ENCODE measurements at places on chromosomes 2 and 18.

GRCh38 chr2:112161431-112162145, 23.4 kb downstream of the FBLN7 start:
- DNase-seq: no peak

DNA sequence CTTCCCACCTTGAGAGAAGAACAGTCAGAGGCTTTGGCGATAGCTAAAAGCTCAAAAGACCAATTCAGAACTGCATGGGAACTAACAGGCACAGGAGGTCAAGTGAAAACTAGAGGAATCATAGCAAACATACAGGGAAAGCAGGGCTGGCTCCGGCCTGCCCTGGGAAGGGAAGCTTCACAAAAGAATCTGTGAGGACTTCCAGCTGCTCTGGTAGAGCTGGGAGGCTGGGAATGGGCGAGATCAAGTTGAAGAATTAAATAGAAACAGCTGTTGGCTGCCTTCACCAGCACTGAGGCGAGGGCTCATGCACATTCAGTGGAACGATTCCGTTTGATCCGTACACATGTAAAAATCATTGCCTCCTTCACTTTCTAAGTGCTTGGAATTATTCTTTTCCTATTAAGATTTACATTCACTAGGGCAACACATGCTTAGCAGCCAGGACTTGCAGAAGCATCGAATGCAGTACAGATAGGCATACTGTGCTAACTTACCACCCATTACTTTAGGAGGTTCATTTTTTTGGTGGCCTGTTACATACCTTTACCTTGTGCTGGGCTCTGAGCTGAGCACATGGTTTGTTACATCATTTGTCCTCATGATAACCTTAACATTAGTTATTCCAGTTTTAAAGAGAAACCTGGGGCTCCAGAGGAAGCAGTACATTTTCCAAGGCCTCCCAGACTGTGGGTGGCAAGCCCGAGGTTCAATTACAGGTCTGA, 125.4 kb upstream of the RNF152 start:
- DNase-seq: no peak

DNA sequence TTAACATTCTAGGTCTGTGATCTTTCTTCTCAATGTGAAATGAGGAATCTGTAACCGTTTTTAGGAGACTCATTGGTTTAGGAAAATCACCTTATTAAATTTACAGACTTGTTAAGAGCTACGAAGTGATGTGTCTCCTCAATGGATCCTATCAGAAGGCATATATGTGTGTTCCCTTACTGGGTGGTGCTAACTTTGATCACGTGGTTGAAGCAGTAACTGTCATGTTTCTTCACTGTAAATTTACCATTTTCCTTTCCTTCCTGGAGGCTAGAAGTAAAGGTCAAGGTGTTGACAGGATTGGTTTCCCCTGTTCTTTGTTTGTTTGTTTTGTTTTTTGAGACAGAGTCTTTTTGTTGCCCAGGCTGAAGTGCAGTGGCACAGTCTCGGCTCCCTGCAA, 1.4 kb upstream of the MTHFD2 start:
- DNase-seq: no peak

DNA sequence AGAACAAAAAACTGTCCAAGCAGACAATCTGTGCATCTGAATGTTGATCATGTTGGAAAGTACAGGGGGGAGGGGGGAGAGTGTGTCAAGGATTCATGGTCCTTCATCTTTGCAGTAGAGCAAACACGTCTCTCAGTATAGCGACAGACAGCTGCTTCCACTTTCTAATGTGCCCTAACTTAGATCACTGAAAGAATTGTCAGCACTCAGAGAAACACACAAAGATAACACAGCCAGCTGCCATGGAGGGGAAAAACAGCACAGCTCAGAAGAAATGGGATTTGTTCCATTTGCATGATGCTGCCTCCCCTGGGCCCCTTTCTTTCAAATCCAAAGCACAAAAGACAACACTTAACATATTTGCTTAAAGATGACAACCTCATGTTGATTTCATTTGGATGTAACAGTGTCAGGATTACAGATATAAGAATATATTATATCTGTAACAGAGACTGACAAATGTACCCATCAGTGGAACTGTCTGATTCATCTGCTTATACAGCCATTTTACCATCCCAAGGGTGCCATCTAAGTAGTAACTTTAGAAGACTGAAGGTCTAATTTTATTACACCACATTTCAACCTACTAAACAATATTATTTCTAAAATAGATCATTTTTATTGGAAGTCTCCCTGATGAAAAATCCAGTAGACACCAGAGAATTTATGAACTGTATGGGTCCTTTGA, 17.7 kb downstream of the FIGN start:
- DNase-seq: peak; percentile 16

DNA sequence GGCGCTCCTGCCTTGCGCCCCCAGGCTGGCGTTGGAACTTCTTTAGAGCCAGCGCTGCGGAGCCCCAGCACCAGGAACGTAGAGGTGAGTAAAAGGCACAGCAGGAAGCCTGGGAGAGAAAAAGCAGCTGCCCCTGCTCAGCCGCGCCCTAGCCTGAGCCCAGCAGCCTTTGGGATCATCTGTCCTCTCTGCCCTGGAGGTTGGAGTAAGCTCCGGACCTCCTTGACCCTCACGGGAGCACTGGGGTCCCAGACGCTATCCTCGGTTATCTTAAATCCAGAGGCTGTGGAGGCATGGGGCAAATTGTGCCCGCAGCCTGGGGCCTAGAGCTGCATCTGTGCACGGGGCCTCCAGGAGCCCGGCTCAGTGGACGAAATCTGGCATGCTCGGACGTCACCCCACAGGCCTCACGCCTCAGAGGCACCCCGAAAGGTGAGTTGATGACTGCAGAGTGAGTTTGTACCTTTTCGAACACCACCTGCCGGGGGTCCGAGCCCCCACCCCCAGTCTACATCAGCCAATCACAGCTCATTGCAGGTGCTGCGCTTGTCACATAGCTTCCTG, 1.6 kb upstream of the SLC66A2 start:
- DNase-seq: no peak

DNA sequence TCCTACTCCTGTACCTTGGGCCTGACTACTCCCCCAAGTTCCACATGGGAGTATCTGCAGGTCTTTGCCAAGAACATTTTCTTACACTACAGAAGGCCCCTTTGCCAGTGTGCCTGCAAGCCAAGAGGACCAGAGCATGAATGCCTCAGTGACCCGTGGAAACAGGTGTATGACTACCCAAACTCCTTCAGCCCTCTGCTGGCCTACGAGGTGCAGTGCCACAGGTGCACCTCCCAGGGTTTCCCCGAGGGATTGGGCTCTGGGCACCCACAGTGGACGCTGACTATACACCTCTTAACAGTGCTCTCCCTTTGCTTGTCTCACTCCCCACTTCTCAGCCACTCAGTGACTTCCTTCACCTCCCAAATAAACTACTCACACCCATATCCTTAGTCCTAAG, 91.4 kb downstream of the COL6A3 start:
- DNase-seq: peak; percentile 20

DNA sequence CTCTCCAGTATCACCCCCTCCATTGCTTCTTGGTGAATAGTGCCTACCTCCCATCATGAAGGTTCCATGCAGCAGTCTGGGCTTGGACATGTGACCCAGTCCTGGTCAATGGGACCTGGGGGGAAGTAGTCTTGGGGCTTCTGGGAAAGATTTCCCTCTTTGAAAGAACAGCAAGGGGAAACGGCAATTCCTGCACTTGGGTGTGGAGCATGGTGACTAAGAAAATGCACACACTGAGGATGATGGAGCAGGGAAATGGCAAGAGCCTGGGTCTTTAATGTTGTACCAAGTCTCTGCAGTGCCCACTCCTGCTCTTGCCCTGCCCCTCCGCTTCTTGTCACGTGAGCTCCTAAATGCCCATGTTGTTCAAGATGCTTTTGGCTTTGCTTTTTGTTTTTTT, 131.4 kb upstream of the SIX2 start:
- no peak for DNase-seq

DNA sequence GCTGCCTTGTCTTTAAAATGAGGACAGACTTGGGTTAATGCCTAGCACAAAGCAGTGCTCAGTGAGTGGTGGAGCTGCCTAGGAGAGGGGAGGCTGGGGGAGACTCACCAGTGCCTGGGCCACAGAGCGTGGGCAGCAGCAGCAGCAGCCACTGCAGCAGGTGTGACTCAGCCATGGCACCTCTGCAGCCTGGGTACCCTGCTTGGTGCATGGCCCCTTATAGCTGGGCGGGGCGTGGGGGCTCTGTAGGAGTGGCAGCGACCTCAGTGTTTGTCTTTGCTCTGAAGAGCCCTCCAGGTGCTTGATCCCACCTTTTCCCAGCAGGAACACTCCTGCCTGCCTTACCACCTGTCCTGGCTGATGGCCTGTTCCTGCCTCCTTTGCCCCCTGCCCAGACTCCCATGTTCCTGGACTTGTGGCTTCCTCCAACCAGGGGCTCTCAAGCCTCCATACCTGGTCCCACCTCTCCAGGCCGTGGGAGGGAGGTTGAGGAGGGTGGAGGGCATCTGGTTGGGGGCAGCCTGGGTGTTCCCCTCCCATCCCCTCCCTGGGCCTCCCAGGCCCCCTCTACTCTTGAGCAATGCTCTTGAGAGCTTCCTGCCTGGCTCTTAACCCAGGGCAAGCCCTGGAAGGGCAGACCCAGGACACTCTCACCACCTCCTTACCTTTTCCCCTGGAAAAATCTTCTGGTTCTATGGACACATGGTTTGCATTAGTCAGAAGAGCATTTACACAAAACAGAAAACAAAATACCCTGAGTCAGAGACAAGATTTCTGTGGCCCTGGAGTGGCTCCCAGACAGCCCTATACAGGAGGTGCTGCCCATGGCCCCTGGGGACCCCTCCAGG, at the start of gene SFTPB:
TSS of gene SFTPB (minus strand) at position 191 of the 848 bp plus-strand sequence. CDS start at position 175, 16 bp downstream.
- DNase-seq: no peak

DNA sequence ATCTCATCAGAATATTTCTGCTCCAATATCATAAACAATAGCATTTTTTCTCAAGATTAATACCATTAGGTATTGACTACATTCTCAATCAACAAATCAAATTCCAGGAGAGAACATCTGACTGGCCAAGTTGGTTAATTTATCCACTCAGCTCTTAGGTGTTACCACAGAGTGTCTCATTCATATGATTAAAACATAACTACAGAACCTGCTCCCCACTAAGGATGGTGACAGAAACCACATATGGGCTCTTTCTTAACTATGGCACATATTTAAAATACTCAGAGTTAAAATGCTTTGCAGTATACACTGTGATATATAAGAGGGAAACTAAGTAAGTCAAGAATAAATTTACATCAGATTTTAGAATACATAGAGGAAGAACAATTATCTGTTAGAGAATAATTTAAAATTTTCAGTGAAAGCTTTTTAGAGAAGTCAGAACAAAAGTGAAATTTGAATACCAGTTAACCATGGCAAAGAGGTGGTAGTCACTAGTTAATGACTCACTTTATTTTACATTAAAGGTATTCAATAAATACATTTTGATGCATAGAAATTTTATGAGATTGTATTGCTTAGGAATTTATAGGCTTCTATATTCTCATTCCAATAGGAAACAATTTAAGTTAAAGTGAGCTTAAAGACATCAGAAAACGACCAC, 1120.8 kb upstream of the TMEFF2 start:
- no peak for DNase-seq

GRCh38 chr18:4453567-4453873, 1.6 kb downstream of the DLGAP1 start:
- DNase-seq: no peak
